CD4-positive, alpha-beta T cell treated with Interleukin-2 at 100 ng/mL for 4 hours (primary cell): ENCODE measurements at places on chromosomes 1 and 21.

DNA sequence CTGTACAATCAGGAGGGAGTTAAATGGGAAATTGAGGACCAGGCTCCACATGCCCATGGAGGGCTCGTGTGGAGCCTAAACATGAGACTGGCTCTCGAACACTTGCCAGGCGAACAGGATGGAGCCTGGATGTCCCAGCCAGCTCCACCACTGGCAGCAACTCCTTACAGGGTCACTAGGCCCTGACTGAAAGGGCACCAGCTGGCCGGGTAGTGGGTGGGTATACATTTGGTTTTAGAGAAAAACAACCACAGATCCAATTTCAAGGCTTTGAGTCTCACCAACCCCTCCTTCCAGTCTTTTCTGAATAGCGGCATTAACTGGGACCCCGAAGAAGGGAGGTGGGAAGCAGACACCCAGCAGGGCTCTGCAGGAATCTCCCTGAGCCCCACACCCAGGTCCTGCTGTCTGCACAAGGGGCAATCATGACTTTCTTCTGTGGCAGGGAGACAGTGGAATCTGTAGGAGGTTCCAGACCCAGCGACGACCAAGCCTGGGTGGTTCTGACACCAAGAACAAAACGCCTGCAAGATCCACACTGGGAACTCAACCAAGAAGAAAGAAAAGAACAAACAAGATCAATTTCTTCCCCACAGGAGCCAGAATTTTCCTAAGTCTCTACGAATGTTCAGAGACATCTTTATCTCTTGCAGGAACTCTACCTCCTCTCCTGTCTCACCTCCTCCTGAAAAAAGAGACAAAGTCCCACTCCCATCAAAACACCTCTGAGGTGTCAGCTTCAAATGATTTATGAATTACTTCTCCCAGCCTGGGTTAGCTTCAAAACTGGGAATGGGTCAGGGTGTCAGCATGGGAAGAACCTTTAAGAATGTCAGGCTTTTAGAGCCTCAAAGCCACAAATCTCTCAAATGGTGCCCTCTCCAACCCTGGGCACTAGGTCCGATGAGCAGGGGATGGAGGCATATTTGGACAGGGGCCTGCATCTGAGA is 26.5 kb upstream of the SRP9 start:
- no peak for DNase-seq

DNA sequence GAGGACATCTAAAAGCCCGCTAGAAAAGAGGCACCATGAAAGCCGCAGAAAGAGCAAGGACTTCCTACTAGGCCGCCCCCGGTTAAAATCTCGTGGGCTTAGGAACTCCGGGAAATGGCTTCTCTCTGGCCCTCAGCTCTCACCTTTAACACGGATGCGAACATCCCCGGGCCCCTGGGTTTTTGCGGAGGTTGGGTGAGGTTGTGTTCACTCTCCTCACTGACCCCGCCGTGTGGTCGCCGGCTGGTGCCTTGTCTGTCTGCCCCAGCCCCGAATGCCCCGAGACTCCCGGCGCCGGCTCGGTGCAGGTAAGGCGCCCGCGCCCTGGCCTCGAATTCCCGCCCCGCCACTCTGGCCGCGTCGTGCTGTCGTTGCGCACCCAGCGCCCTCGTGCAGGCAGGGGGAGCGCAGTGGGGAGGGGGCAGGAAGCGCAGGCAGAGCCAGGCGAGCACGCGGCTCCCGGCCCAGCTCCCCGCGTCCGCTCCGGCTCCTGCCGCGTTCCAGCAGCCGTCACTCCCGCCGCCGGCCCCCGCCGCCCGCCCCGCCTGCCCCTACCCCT is at the start of gene SHISAL2A:
TSS of gene SHISAL2A (plus strand) at position 437 of the 559 bp plus-strand sequence. CDS start 326 bp downstream, outside the sequence.
- DNase-seq: peak; percentile 63

DNA sequence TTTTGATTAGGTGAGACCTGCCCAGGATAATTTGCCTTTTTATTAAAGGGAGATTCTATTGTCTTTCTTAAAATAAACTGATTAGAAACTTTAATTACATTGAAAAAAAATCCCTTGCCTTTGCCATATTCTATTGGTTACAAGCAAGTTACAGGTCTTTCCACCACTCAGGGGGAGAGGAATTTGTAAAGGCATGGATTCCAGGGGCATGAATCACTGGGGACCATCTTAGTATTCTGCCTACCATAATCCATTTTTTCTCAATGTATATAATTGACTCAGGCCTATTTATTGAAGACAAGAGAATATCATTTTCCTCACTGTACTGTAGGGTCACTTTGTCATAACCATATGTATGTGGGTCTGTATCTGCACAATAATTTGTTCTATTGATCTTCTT is 124.3 kb upstream of the PDE4B start:
- no peak for DNase-seq

DNA sequence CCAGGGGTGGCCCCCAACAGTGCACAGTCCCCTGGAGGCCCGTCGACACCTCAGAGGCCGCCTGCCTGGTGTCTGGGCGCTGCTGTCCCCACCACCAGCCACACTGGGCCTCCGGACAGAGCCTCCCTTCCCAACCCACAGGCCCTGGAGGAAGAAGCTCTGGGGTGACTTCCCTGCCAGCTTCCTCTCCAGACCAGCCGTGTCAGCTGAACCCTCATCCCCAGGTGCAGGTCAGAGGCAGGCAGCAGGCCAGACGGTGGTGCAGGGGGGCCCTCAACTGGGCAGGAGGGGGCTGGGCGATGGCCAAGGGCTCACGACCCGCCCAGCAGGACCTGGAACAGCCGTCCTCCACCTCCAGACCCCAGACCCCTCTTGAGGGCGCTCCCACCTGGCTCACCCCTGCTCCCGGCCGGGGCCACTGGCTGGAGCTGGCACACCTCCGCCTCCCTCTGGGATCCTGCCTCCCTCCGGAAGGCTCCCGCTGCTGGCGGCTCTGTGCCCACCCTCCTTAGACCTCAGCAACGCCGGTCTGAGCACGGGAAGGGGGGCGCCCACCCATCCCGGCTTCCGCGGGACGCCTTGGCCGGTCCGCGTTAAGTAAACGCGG is 520 bp downstream of the TNFRSF18 start:
- DNase-seq: no peak

DNA sequence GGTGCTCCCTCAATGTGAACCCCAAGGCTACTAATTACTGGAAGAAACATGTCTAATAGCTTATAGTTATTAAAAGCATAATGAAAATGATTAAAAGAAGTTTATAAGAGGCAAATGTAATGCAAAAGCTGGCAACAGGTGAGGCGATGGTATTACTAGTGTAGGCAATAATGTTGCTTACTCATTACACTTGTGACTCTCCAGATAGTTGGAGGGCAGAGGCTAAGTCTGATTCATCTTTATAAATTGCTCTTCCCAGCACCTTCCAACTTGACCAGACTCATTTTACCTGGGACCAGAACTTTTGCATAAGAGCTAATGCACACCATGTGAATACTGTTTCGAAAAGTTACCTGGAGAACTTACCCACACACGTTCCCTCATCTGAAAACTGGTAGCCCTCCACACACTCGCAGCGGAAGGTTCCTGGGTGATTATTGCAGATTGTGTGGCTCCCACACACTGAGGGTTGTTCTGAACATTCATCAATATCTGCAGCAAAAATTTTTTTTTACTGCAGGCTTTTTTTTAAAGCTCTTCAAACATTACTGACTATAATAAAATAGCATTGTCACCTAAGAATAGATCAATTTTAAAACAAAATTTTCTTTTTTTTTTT is 48.0 kb downstream of the NID1 start:
- no peak for DNase-seq

GRCh38 chr1:228280106-228280901 is 72.5 kb downstream of the OBSCN start:
- no peak for DNase-seq

- no peak for DNase-seq
Observed at GRCh38 chr1:31511848-31512615, 64.3 kb upstream of the TINAGL1 start.

DNA sequence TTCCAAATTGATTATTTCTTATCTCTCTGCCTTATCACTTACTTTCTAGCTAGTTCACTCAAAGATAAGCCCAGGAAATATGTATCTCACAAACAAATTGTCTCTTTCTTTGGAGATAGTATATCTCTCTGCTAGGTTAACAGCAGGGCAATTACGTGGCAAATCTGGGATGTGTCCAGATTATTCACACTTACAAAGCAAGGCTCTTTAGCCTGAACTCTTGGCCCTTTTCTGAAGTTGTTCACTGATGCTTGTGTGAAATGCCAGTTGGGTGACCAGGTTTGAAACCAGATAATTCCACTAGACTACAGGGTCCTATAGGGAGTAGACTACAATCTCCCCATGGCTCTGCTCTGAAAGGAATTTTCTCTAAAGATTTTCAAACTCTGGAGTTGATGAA is 30.8 kb upstream of the FAM78B start:
- DNase-seq: no peak

DNA sequence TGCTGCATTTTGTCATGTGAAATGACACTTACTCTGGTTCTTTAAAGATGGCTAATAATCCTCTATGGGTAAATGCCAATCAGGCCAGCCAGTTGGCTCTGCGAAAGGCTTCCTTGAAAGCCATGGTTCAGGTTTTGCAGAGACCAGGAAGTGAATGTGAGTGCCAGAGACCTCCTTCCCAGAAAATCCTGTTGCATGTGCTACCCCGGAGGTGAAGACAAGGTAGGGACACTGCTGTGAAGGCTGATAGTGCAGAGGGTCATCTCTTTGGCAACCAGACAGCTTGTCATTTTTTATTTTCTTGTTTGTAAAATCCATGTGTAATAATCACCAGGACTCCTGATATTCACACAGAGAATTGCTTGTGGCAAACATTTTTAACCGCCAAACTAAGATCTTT is 18.7 kb downstream of the LRRC8D start:
- no peak for DNase-seq

- no peak for DNase-seq
Observed at GRCh38 chr1:224616756-224617409, 766 bp downstream of the CNIH3 start.

GRCh38 chr1:81936853-81937252 is 136.1 kb downstream of the ADGRL2 start:
- no peak for DNase-seq

DNA sequence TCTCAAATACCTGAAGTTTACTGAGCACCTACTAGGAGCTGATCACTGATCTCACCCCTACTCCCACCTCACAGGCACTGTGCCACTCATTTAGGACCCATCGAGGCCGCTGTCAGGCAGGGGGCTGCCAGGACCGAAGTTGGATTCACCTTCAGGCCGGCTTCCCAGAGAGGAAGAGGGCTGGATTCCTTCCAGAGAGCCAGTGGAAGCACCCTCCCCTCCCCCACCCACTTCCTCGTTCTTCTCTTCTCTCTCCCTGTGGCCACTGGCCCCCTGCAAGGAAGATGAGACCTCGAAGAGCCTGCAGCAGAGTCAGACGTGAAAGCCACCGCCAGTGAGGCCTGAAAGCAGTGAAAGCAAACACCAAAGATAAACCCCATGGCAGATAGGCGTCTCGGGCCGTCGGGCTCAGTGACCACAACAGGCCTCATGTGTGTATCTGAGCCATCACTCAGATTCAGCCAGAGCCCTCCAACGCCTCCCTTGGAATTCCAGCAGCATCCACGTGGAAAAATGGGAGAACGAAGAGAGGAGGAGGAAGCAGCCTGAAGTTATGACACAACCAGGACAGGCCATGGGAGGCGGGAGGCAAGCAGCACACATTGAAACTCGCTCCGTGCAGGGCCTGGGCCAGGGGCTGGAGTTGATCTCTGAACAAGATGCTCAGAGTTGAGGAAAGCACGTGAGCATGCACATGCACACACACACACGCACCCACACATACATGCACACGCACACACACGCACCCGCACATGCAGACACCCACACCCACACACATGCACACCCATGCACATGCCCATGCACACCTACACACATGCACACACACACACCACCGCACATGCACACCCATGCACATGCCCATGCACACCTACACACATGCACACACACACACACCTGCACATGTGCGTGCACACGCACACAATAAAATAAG is 6.2 kb upstream of the AGTRAP start:
- no peak for DNase-seq

GRCh38 chr21:43572446-43572845 is 86.8 kb downstream of the HSF2BP start:
- no peak for DNase-seq

- DNase-seq: no peak
Observed at GRCh38 chr1:107263291-107263915, 122.6 kb downstream of the NTNG1 start.

GRCh38 chr1:154831462-154831861 is 38.6 kb downstream of the KCNN3 start:
- no peak for DNase-seq

GRCh38 chr1:234914606-234915290 is 213.9 kb downstream of the TOMM20 start:
- no peak for DNase-seq

- DNase-seq: no peak
Observed at GRCh38 chr1:171433451-171433850, 51.9 kb upstream of the PRRC2C start.

DNA sequence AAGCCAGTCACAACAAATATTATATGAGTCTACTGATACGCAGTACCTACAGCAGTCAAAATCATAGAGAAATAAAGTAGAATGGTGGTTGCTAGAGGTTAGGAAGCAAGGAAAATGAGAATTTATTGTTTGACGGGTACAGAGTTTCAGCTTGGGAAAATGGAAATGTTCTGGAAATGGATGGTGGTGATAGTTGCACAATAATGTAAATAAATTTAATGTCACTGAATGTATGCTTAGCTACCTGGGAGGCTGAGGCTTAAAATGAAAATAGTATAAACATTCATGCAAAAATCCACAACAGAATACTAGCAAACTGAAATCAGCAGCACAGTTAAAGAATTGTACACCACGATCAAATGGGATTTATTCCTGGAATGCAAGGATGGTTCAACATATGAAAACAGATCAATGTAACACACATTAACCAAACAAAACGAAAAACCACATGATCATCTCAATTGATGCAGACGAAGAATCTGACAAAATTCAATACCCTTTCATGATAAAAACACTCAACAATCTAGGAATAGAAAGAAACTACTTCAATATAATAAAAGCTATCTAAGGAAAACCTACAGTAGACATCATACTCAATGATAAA is 10.7 kb downstream of the TUT4 start:
- DNase-seq: no peak

DNA sequence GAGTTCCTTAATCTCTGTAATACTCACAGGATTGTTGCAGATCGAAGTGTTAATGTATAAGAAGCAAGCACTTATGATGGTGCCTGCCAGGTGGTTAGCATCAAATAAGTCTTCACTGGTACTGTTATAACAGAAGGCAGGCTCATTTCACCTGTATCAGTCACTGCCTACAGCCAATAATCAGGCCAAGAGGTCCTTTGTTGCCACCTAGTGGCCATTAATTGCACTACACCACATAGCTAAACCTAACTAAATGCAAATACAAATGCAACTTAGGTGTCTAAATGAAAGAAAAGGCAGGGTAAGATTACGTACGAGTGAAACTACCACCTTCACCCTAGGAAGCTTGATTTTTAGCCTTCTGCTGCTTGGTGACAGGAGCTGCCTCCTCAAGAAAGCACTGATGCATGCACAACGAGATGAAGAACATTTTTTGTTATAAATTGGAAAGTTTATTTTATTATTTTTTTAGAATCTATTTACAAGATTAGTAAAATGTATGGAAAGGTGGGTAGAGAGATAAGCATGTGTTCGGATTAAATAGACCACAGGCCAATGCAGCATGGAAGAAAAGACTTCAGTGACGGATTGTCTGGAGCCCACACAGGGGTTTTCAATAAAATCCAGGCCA is 334.8 kb upstream of the CAMK1G start:
- DNase-seq: peak; percentile 52

GRCh38 chr1:224863486-224863885 is 66.0 kb upstream of the DNAH14 start:
- DNase-seq: no peak

- DNase-seq: no peak
Observed at GRCh38 chr1:167774710-167775109, 52.9 kb downstream of the MPZL1 start.

- DNase-seq: no peak
Observed at GRCh38 chr1:208782186-208782585, 538.0 kb upstream of the PLXNA2 start.
